ENCODE measurements at places on chromosomes 3 and 15.

DNA sequence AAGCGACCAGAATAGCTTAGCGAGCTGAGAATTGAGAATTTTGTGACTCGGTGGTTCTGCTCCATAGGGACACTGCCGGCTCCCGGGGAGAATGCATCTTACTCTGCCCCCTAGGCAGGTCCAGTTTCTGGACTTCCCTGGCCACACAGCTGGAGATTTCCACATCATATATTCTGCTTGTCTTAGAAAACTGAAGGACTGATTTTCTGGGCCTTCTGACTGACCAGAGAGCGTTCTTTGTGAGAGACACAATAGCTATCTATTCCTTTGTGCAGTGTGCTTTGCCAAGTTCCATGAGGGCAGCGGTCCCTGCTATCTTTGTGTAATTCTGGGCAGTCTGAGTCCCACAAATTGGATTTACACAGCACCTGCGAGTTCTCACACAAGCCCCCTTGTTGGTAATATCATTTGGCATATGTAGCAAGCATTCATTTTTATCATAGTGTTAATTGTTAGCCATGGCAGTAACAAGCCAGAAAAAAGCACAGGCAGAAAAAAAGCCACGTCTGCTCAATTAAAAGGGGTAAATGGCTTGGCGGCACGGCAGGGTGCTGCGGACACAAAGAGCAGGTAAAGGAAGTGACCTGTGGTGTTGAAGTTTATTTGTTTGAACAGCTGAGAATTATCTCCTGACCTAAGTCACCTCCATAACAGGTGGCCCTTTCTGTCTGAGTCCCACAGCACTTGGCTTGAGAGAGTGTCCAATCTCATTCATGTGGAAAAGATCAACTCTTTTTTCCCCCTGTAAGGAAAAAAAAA lies 688.7 kb downstream of the TUSC7 start:
- DNase-seq, result peak; percentile 100

DNA sequence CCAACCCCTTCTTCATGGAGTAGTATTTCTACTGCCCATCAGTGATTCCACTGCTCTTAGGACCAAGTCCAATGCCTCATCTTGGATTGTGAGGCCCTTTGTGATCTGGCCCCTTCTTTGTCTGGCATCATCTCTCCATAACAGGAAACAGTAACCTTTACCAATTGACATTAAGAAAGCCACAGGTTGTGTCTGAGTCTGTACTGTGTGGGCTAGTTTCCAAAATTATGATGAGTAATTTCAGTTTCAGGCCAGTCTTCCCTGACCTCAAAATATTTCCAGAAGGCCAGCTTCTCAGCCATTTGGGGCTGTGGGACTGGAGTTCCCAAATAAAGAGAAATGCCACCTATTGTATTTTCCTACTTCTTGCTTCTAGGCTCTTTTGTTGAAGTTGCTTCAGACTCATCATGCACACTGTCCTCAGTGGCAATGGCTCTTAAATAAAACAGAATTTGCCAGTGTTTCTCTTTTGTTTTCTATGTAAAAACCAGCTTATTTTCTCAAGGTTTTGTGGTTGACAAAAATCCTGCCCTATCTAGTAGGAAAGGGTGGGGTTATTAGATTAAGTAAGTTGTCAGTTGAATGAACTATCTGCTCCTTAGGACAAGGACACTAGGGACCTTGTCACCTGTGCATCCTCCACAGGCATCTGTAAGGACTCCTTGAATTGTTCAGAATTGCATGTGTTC lies 47.0 kb upstream of the ACKR4 start:
- no peak for DNase-seq

DNA sequence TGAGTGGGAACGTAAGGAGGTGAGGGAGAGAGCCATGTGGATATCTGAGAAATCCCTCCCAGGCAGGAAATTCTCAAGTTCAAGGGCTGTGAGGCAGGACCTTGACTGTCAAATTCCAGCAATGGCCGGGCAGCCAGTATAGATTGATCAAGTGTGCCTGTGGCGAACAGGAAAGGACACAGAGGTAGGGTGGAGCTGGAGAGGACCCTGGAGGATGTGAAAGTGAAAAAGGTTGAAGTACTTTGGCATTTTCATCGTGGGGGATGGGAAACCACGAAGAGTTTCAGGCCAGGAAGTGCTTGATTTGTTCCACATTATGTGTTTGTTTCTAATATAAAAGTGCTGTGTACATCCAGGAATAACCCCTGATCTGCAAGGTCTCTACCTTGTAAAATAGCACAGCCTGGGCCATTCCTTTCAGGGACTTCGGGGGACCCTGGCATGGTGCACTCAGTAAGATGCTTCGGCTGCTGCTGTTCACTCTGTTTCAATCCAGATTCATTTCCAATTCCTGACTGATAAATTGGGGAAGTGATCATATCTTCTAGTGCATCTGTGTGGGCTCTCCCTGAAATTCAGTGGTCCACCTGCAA lies 156.6 kb downstream of the MCTP2 start:
- DNase-seq, result no peak

DNA sequence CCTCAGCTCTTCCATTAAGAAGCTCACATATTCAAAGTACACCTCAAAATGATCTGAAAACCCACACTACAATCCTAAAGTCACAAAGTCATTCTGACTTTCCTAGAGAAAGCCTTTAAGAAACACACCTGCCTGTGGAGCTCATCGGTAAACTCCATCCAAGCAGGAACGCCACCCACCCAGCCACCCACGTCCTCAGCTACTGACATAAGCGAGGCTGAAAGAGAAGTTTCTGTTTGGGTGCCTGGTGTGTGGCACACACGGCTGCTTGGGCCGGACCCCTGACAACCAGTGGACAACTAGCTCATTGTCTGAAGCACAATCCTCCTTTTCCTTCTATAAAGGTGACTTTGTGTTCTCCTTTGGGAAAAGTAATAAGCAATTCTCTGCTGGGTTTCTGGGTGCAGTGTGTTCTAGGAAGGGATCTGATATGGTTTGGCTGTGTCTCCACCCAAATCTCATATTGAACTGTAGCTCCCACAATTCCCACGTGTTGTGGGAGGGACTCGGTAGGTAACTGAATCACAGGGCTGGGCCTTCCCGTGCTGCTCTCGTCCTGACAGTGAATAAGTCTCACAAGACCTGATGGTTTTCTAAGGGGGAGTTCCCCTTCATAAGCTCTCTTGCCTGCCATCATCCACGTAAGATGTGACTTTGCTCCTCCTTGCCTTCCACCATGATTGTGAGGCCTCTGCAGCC lies 26.1 kb downstream of the FAM174B start:
- no peak for DNase-seq

- no peak for DNase-seq
Measured at GRCh38 chr15:43854801-43855200, 28.0 kb downstream of the WDR76 start.

DNA sequence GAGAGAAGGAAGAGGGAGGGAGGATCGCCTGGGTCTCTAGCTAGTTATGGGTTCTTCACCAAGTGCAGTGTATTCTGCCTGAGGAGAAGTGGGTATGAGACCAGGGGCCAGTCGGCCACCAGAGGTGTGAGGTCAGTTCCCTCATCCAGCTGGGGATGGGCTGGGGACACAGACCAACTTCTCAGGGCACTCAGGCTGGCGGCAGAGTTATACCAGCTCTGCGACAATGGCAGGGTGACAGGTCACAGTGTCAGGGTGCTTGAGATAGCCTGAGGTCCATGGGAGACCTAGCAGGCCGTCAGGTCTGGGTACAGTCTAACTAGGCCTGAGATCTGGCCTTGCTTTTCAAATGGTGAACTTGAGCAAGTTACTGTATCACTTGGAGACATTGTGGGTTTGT lies 31.4 kb upstream of the PLXNA1 start:
- DNase-seq, result no peak

DNA sequence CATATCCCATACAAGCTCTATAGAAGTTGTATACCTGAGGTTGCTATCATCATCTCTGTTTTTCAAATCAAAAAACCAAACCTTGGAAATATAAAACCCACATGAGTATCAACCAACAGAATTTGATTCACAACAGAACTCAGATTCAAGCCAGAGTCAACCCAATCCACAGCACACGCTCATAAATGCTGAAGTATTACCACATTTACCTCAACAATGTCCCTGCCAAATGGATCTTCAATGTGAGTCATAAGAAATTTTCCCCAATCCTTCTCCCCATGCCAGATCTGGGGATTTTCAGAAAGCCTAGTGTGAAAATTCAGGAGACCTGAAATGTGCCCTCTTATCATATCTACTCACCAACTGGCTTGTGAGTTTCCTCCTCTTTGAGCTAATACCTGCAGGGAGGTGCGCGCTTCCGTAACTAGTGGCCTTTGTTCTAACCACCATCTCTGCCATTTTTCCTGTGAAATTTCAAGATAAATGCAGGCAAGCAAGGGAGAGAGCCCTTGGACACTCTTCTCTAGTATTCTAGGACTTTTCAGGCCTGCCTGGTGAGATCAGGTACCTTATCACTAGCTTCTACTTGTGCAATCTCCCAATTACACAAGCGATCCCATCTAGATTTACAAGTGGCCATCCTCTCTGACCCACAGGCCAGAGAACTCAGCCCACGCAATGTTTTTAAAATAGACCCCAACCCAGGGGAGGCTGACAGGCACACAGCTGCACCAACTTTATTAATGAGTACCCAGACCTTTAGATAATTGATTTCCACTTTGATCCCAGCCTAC lies 1076.9 kb upstream of the CFAP20DC start:
- DNase-seq, result no peak

DNA sequence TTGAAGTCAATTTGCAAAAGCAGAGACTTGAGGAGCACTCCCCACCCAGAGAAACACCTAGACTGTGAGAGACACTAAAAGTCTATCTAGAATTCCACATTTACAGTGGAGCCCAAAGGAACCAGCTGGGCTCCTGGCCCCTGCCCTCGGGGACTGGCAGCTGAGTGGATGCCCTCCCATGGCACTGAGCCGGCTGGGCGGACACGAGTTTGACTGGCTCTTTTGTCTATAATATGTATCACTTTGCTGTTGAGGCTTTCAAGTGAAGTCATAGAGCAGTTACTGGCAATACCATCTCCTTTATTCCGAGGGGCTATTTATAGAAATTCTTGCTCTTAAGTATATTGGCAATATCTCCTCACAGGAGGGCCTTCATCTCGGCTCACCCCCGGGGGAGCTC lies 65.8 kb upstream of the TNFAIP8L3 start:
- DNase-seq, result no peak

DNA sequence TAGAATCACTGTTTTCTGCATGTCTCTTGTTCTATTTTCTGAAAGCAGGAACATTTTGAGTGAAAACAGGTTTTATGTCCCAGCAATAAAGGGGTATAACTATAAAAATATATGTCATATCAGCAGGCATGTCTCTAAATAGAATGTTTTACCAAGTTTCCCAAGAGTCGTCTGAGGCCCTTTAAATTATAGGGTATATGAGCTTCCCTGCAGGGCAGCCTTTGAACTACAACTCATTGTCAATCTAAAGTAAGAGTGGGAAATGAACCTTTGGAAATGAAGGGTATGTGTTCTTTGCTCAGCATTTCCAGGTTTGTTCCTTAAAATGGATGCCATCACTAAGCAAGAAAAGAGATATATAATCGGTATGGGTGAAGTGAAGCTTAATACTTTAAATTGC lies 138.6 kb downstream of the LSAMP start:
- DNase-seq, result no peak

GRCh38 chr3:118080889-118081288 lies 953.8 kb downstream of the IGSF11 start:
- DNase-seq, result no peak

GRCh38 chr15:24944954-24945353 lies 9.8 kb upstream of the SNRPN start:
- no peak for DNase-seq

- DNase-seq, result no peak
Measured at GRCh38 chr3:24040311-24040710, 95.2 kb downstream of the NR1D2 start.

DNA sequence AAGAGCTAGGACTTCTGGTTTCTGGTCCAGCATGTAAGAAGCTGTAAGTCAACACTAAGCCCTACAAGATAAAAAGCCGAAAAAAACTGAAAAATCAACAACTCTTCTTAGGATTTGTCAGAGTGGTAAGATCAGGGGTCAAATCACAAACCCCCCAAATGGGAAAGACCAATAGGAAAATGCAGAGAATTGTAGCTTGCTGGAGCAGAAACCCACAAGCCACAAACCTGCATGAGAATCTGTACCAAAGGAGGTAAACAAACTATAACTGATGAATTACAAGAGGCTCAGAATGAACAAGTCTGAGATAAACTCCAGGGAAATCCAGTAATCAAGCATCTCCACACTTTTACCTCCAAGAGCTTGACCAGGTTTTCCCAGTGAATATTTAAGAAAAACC lies 36.0 kb downstream of the RFX7 start:
- no peak for DNase-seq

DNA sequence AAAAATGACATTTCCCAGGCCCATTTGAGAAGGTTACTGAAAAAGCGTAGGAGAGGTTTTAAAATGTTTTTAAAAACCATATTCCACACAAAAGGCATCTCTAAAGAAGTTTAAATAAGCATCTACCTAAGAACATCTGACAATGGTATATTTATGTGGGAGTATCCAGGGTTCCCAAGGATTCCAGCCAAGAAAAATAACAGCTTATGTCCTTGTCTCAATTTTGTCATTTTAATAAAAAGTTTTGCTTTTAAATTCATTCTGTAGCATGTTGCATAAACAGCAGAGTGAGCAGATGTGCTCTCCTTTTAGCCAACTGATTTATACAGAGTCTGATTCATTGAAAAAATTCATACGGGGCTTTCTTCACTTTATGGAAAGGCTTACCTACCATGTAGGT lies 129.9 kb downstream of the LRRC3B start:
- DNase-seq, result no peak

DNA sequence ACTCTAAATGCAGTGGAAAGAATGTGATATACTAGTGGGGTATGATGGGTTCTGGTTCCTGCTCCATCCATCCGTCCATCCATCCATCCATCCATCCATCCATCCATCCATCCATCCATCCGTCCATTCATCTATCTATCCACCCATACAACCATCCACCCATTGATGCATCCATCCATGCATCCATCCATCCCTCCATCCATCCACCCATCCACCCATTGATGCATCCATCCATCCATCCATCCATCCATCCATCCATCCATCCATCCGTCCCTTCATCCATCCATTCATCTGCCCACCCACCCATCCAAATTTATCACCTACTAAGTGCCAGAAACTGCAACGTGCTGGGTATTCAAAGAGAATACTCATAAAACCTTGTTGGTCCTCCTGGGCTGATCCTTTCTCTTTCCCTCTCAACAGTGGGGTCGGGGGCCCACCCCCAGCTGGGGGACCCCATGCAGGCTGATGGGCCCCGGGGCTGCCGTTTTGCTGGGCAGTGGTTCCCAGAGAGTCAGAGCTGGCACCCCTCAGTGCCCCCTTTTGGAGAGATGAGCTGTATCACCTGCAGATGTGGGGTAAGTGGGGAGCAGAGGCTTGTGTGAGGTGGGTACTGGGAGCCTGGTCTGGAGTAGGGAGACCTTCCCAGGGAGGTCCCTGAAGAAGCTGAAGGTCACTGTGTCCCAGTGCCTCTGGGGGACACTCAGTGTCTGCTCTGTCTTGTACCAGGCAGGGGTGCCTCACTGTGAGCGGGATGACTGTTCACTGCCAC lies 8.5 kb downstream of the CHRD start:
- DNase-seq, result no peak
